SK-N-SH (cell line): ENCODE measurements at places on chromosomes 5 and 9. TPM values are rescaled to one million over a fixed set of nuclear protein-coding genes. Genes with fewer than 3 reads are reported as not detected.

DNA sequence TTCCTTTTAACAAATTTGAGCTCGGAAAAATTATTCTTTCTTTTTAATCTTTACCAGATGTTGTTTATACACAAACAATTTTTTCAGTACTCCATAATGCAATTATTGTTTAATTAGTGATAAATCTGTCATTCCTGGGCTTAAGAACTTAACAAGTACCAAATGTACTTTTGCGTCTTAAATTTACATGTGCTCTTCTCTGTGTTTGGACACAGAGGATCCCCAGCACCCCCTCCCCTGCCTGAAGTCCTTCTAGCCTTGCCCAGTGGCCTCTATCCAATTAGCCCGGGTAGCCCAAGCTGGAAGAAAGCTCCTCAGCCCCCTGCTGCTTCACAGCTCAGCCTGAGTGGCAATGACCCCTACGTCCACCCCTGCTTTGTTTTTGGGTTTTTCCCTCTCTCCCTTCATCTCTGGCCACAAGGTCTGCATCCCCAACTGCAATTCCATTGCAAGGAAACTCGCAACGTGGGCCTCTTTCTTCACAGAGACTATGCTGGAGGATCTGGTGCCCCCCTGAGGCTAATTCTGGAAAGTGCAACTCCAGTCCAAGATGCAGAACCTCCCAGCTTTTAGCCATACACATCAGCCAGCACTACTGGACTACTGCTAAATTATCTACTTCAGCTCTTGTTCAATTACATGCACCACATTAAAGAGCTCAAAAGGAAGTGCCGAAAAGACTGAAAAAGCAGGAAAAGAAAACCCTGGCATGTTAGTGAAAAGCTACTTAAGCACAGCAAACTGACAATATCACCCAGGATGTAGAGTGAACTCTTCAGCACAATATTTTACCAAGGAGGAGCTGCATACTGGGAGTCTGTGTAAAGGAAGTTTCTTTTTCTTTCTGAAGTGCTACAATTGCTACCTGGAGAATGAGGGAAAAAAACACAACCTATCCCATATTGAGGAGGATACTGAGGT lies 186.2 kb downstream of the FANCC start:
- H3K4me3 ChIP-seq, result no peak overlapping the region
- H3K27me3 ChIP-seq, result no peaks in the 10 kb centered on the region
- peak overlapping the region; percentile 99 for H3K27ac ChIP-seq
- peaks cover 5% of the 10 kb centered on the region for H3K4me1 ChIP-seq

Gene SPRY4
- polyA plus RNA-seq, result 12.2 and 18.0 TPM in 2 replicates

GRCh38 chr5:161663431-161663830 lies 22.1 kb upstream of the GABRA6 start:
- no peak for DNase-seq
- no peak overlapping the region for H3K27ac ChIP-seq
- no peak overlapping the region for H3K4me3 ChIP-seq
- no peaks in the 10 kb centered on the region for H3K4me1 ChIP-seq
- H3K27me3 ChIP-seq, result no peaks in the 10 kb centered on the region
- no peaks in the 10 kb centered on the region for H3K36me3 ChIP-seq

Gene FCN1
- not detected in 2 replicates for polyA plus RNA-seq

Gene ITGA2
- polyA plus RNA-seq, result 38.2 and 52.1 TPM in 2 replicates

GRCh38 chr9:100436571-100436970 lies 9.6 kb downstream of the MSANTD3 start:
- no peak for DNase-seq
- no peak overlapping the region for H3K27ac ChIP-seq
- H3K4me3 ChIP-seq, result no peak overlapping the region

GRCh38 chr9:29906065-29906464 lies 2332.8 kb upstream of the C9orf72 start:
- H3K4me3 ChIP-seq, result no peak overlapping the region
- H3K4me1 ChIP-seq, result no peaks in the 10 kb centered on the region
- H3K36me3 ChIP-seq, result no peaks in the 10 kb centered on the region

Gene PARP8
- polyA plus RNA-seq, result 6.2 and 8.6 TPM in 2 replicates

GRCh38 chr5:154087260-154087659 lies 48.5 kb downstream of the MFAP3 start:
- no peak overlapping the region for H3K27ac ChIP-seq
- no peak for DNase-seq
- no peaks in the 10 kb centered on the region; the same call in 1 of the 2 replicates for H3K4me1 ChIP-seq

Gene LCN15
- 0.08 TPM in 1 of 2 replicates, not detected in the other for polyA plus RNA-seq

GRCh38 chr5:39015743-39016586 lies 58.2 kb downstream of the RICTOR start:
- no peaks in the 10 kb centered on the region; the same call in none of the 2 replicates for H3K4me1 ChIP-seq
- no peak for DNase-seq
- H3K27me3 ChIP-seq, result no peaks in the 10 kb centered on the region
- no peak overlapping the region for H3K4me3 ChIP-seq
- peaks cover 5% of the 10 kb centered on the region for H3K36me3 ChIP-seq

DNA sequence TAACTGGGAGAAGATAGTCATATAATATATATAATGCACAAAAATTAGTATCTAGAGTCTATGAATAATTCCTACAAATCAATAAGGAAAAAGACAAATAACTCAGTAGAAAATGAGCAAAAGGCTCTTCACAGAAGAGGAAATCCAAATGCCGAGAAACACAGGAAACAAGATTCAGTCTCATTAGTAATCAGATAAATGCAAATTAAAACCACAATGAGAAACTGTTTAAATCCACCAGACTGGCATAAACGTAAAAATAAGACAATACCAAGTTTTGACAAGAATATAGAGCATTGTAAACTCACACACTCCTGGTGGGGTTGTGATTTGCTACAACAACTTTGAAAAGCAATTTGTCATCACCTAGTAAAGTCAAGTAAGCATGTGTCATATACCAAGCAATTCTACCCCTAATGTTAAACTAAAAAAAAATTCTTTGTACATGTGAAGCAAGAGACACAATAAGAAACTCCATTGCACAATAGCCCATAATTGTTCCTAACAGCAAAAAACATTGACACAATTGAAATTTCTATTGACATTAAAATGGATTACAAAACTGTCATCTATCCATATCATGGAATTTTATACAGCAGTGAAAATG lies 21.0 kb upstream of the UBLCP1 start:
- no peaks in the 10 kb centered on the region for H3K36me3 ChIP-seq
- DNase-seq, result no peak
- H3K27ac ChIP-seq, result no peak overlapping the region
- no peaks in the 10 kb centered on the region for H3K4me1 ChIP-seq
- H3K27me3 ChIP-seq, result no peaks in the 10 kb centered on the region

DNA sequence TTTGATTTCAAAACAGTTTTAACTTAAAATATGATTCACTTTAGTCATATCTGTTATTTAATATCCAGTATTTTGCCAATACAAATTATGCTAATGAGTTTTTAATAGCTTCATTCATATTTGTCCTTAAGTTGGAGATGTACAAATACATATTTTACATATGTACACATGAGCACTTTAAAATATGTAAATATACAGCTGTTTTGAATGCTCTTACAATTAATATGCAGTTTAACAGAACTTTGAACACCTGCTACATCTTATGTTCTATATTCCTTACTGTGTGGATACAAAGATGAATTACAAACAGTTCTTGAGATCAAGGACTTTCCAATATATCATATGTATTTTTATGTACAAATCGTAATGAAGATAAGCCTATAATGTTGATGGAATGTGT lies 74.0 kb downstream of the CHSY3 start:
- DNase-seq, result no peak
- H3K4me3 ChIP-seq, result no peak overlapping the region
- H3K4me1 ChIP-seq, result no peaks in the 10 kb centered on the region
- no peaks in the 10 kb centered on the region for H3K27me3 ChIP-seq
- no peaks in the 10 kb centered on the region for H3K36me3 ChIP-seq

DNA sequence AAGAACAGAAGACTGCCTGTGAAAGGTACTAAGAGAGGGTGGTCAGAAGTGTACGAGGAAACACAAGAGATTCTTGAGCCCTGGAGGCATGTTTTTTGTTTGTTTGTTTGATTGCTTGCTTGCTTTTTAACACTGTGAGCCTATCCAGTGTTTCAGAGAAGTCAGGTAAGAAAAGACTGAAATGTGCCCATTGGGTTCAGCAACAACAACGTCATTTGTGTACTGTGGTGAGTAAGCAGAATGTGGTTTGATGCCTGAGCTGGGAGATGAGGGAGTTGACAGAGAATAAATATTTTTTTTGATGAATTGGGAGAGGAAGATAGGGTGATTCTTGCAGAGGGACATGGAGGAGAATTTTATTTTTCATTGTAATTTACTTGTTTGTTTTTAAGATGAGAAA lies 73.1 kb downstream of the RPS23 start:
- H3K27ac ChIP-seq, result no peak overlapping the region; the same call in 1 of the 2 replicates
- no peaks in the 10 kb centered on the region for H3K27me3 ChIP-seq
- H3K4me1 ChIP-seq, result no peaks in the 10 kb centered on the region; the same call in none of the 2 replicates
- DNase-seq, result no peak
